GM23248 (cell line): ENCODE measurements at places on chromosomes 7 and 10. TPM values are rescaled to one million over a fixed set of nuclear protein-coding genes. Genes with fewer than 3 reads are reported as not detected.

GRCh38 chr10:24622781-24623301 lies 100.8 kb downstream of the ARHGAP21 start:
- peak; percentile 32 for DNase-seq

TCAF2 gene
- 1.9 and 2.7 TPM in 2 replicates for polyA plus RNA-seq

GRCh38 chr7:80895056-80895455 lies 23.8 kb downstream of the SEMA3C start:
- no peak for DNase-seq

DNA sequence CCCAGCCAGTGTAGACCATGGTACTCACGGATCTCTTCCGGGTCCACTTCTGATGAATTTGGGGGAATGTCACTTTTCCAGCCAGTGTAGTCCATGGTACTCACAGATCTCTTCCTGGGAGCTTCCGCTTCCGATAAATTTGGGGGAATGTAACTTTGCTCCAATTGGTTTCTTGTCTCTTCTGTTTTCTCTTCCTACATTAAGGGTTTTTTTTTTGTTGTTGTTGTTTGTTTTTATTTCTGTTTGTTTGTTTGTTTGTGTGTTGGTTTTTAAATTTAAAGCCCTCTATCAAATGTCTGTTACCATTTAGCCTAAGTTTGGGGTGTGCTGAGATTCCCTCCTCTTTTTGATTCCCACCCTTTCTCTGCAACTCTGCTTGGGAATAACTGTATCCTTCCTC lies 475.8 kb upstream of the FZD8 start:
- DNase-seq, result no peak

- DNase-seq, result peak; percentile 86
These were observed 101.4 kb upstream of the GLI3 start for GRCh38 chr7:42338231-42338915.

CYP2E1 gene
- 0.31 and 0.79 TPM in 2 replicates for polyA plus RNA-seq

GRCh38 chr7:151736403-151736909 lies 140.5 kb downstream of the PRKAG2 start:
- DNase-seq, result peak; percentile 95

DNA sequence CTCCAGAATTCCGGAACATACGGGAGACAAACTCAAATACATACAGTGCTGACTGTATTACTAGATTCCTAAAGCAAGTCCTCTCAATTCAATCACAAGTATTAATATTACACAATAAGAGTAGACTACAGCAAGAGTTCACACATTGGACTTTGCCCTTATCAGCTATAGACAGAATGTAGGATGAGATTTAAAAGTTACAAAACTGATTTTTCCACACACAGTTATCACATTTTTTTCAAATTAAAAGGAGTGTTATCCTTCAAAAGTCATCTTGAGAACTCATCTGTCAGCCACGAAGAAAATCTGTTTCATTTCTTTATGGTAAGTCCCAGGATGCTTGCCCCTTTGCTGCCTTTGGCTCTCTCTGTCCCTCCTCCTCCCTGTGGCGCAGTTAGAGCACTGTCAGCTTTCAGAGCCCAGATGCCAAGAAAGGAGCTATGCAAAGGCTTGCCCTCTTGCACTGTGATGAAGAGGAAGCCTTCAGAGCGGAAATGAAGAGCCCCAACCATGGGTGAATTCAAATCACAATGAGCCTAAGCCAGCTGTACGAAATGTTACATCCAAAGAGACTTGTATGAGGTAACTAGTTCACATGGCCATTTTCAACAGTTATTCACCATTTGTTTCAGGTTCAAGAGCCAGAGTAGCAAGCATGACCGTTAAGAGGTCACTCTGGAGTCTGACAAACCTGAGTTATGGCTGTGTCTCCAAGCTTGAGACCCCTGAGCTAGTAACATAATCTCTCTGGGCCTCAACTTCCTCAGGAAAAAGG lies 10.7 kb downstream of the NCOA4 start:
- DNase-seq, result no peak

DNA sequence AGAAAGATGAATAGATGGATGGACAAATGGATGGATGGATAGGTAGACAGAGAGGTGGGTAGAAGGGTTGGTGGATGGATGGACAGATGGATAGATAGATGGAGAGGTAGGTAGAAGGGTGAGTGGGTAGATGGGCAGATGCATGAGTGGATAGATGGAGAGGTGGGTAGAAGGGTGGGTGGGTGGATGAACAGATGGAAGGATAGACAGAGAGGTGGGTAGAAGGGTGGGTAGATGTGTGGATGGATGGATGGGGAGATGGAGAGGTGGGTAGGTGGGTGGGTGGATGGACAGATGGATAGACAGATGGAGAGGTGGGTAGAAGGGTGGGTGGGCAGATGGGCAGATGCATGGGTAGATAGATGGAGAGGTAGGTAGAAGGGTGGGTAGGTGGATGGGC lies 10.9 kb upstream of the ASB10 start:
- no peak for DNase-seq

DNA sequence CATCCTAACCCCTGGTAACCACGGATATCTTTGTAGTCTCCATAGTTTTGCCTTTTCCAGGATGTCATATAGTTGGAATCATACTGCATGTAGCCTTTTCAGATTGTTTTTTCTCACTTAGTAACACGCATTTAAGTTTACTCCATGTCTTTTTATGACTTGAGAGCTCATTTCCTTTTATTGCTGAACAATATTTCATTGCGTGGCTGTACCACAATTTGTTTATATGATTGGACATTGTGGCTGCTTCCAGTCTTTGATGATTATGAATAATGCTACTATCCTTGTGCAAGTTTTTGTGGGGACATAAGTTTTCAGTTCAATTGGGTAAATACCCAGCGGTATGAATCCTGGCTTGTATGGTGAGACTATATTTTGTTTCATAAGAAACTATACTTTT lies 60.8 kb downstream of the AOAH start:
- no peak for DNase-seq

GRCh38 chr7:52799817-52800216 lies 235.6 kb upstream of the POM121L12 start:
- DNase-seq, result no peak

GRCh38 chr7:130381468-130382312 lies 1.4 kb downstream of the CPA1 start:
- no peak for DNase-seq

- DNase-seq, result no peak
These were observed 66.0 kb downstream of the UBE2H start for GRCh38 chr7:129886818-129887186.

- DNase-seq, result no peak
These were observed 100.2 kb upstream of the GPR26 start for GRCh38 chr10:123565691-123566660.

PYROXD2 gene
- 12.0 and 12.1 TPM in 2 replicates for polyA plus RNA-seq

GNGT1 gene
- polyA plus RNA-seq, result not detected in 2 replicates

SDK1 gene
- polyA plus RNA-seq, result not detected in 2 replicates

TMEM26 gene
- polyA plus RNA-seq, result 0.04 TPM in 2 replicates

- no peak for DNase-seq
These were observed 132.8 kb downstream of the ELFN1 start for GRCh38 chr7:1802899-1803298.

- no peak for DNase-seq
These were observed 30.5 kb downstream of the GNA12 start for GRCh38 chr7:2813350-2814185.

CHN2 gene
- 1.4 and 2.3 TPM in 2 replicates for polyA plus RNA-seq

GRCh38 chr10:6532321-6532720 lies 47.8 kb downstream of the PRKCQ start:
- DNase-seq, result no peak

CHST15 gene
- 0.06 and 0.34 TPM in 2 replicates for polyA plus RNA-seq

DNA sequence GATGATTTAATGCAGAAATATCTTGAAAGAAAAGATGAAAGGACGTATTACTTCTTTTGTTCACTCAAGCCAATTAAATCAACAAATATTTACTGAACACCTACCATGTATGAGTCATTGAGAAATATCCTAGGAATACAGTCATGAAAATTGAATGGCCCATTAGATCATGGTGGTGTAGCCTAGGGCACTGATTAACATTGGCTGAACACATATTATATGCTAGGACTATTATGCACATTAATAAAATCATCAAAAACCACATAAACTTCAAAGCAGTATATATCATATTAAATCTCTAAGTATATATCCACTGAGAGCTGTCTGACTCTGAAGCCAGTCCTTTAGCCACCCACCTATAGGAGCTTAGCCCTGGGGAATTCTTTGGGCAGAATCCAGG lies 41.8 kb downstream of the FAM204A start:
- DNase-seq, result no peak

- DNase-seq, result peak; percentile 40
These were observed 552.9 kb downstream of the ARL4A start for GRCh38 chr7:13240349-13240748.

GRCh38 chr7:15720849-15721471 lies 34.5 kb upstream of the MEOX2 start:
- DNase-seq, result peak; percentile 47

DNA sequence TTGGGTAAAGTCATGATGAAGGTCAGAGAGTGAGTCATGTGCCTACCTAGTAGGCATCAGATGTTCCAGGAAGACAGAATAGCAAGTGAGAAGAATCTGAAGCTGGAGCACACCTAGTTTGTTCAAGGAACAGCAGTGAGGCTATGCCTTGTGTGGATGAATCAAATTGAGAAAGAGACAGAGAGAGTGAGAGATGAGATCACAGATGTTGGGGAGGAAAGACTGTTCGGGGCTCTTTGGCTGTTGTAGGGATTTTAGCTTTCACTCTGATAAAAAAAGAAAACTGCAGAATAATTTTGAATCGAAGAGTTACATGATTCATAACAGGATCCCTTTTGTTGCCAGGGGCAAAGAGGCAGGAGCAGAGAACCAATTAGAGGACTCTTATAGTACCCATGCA lies 6.3 kb downstream of the LIPF start:
- no peak for DNase-seq

CYP2C19 gene
- polyA plus RNA-seq, result not detected in 2 replicates

GNAT3 gene
- polyA plus RNA-seq, result not detected in 2 replicates

DNA sequence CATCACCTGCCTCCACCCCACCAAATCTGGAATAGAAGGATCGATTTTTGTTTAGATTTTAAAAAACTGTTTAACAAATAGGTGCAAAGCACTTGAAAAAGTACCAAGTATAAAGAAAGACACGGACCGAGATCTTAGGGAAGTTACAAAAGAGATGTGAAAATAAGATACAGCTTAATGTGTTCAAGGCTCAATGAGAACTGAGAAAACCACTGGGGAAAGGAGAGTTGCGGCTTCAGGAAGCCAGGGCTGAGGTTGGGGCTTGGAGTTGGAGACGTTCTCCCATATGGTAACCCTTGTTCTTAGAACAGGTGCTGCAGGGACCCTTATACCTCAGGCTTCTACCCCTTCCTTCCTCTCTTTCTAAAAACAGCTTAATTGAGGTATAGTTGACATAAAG lies 140.2 kb downstream of the FANK1 start:
- DNase-seq, result no peak

- no peak for DNase-seq
These were observed 291.4 kb downstream of the DNAJB9 start for GRCh38 chr7:108861071-108861470.

DNA sequence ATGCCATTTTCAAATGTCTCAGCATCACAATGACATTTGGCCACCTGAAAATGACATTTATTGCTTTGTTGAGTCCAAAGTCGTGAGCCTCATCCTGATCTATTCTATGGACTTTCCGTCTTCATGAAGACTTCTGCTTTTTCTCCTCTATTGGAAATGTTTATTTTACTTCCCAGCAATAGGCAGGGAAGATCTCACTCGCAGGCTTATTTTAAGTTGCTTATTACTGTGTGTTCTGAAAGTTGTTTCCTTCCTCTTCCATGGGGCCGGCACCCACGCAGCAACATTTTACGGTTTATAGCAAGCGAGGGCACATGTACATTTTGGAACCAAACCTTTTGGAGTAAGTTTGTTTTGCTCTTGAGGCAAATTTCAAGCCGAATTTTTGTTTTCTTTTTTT lies 221.0 kb upstream of the KLF6 start:
- DNase-seq, result no peak

GRCh38 chr10:121668314-121669027 lies 70.2 kb upstream of the FGFR2 start:
- no peak for DNase-seq

LIPN gene
- not detected in 2 replicates for polyA plus RNA-seq

DNA sequence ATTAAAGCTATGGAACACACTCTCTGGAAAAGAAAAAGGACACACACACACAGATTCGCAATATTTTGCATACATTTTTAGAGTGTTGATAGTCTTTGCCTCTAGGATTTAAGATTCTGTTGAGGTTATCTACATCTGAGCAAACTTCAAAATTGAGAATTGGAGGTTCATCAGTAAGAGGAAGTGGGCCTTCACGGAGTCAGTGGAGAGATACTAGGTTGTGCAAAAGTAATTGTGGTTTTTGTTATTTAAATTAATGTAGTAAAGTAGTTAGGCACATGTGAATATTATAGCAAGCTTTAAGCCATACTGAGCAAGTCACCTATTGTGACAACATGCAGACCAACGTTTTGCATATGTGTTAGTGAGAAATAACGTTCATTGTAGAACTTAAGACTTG lies 19.8 kb upstream of the NXPH1 start:
- no peak for DNase-seq

POLR1F gene
- polyA plus RNA-seq, result 24.7 and 27.0 TPM in 2 replicates

DNA sequence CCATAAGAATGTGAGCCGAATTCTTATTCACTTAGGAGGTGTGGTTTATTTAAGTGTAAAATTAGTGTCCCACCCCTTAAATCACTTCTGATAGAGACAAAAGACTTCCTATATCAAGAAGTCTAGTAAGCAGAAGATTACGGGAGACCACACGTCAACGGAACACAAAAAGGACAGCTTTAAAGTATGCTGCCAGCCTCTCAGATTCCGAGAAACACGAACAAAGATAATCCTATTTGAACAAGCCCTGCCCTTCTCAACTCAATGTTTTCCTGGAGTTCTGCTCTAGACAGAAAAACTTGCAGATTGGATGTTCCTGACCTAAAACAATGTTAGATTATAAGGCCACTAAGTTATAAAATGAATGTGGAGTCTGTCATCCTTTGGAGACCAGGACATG lies 4.9 kb upstream of the MCU start:
- no peak for DNase-seq

ZNF503 gene
- polyA plus RNA-seq, result 15.4 and 15.7 TPM in 2 replicates

- DNase-seq, result peak; percentile 94
These were observed 366.1 kb upstream of the ANKRD30A start for GRCh38 chr10:36759141-36759805.

VIPR2 gene
- not detected in 2 replicates for polyA plus RNA-seq

TMEM273 gene
- polyA plus RNA-seq, result not detected in 2 replicates

ZNF487 gene
- polyA plus RNA-seq, result 5.3 and 5.5 TPM in 2 replicates

DNA sequence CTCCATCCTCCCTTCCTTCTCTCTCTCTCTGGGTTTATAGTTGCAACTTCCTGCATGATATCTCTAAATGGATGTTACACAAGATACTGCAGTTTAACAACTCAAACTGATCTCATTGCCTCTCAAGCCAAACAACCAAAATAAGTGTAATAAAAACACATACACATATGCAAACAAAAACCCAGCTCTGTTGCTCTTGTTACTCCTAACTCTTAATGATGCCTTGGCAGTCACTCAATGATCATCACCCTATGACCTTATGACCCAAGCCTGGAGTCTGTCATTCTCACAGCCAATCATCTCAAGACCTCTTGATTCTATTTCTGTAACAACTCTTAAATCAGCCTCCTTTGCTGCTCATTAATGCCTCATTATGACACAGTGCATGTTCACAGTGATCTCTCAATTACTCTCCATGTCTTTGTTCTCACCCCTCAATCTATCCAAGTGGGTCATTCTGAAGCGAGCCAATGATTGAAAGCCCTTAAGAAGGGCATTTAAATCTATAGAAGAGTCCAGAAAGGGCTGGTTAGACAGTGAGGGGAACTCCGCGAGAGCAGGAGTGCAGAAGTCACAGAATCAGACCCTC lies 210.9 kb downstream of the INHBA start:
- no peak for DNase-seq

HYAL4 gene
- polyA plus RNA-seq, result not detected in 2 replicates

ASB10 gene
- not detected in 2 replicates for polyA plus RNA-seq
